ENCODE measurements at places on chromosomes 6 and 20. TPM values are rescaled to one million over a fixed set of nuclear protein-coding genes. Genes with fewer than 3 reads are reported as not detected.

The CLPSL1 gene
- total RNA-seq, result not detected

The MRAP2 gene
- total RNA-seq, result 0.33 TPM

The TRIM38 gene
- 12.1 TPM for total RNA-seq

The HINT3 gene
- total RNA-seq, result 37.3 TPM

The IRF4 gene
- total RNA-seq, result 13.0 TPM

The TRIM31 gene
- not detected for total RNA-seq

The ADGB gene
- total RNA-seq, result not detected

The EFCAB8 gene
- not detected for total RNA-seq

- H3K36me3 ChIP-seq, result no peaks in the 10 kb centered on the region
- no peaks in the 10 kb centered on the region for H3K27me3 ChIP-seq
- no peak overlapping the region for H3K27ac ChIP-seq
- no peak for DNase-seq
Measured at GRCh38 chr6:15073344-15073789, 172.5 kb upstream of the JARID2 start.

GRCh38 chr6:28446818-28447511 is 3.7 kb upstream of the ZSCAN23 start:
- H3K4me3 ChIP-seq, result peak overlapping the region; percentile 62
- no peaks in the 10 kb centered on the region for H3K27me3 ChIP-seq
- H3K4me1 ChIP-seq, result no peaks in the 10 kb centered on the region
- H3K27ac ChIP-seq, result no peak overlapping the region

- H3K36me3 ChIP-seq, result no peaks in the 10 kb centered on the region
- DNase-seq, result no peak
- H3K4me3 ChIP-seq, result no peak overlapping the region
- H3K27ac ChIP-seq, result no peak overlapping the region
- H3K4me1 ChIP-seq, result no peaks in the 10 kb centered on the region
Measured at GRCh38 chr20:23007886-23008655, 27.0 kb upstream of the SSTR4 start.

GRCh38 chr20:39291301-39291700 is 329.2 kb downstream of the DHX35 start:
- no peaks in the 10 kb centered on the region for H3K27me3 ChIP-seq
- no peaks in the 10 kb centered on the region for H3K36me3 ChIP-seq
- H3K27ac ChIP-seq, result no peak overlapping the region
- no peaks in the 10 kb centered on the region for H3K4me1 ChIP-seq

GRCh38 chr20:47708953-47709833 is 76.1 kb downstream of the SULF2 start:
- no peak for DNase-seq
- no peaks in the 10 kb centered on the region for H3K36me3 ChIP-seq
- H3K27me3 ChIP-seq, result no peaks in the 10 kb centered on the region
- no peaks in the 10 kb centered on the region for H3K4me1 ChIP-seq
- H3K27ac ChIP-seq, result no peak overlapping the region

GRCh38 chr20:52410182-52410647 is 218.6 kb upstream of the ZFP64 start:
- no peaks in the 10 kb centered on the region for H3K27me3 ChIP-seq
- H3K27ac ChIP-seq, result no peak overlapping the region
- no peak overlapping the region for H3K4me3 ChIP-seq
- no peak for DNase-seq

DNA sequence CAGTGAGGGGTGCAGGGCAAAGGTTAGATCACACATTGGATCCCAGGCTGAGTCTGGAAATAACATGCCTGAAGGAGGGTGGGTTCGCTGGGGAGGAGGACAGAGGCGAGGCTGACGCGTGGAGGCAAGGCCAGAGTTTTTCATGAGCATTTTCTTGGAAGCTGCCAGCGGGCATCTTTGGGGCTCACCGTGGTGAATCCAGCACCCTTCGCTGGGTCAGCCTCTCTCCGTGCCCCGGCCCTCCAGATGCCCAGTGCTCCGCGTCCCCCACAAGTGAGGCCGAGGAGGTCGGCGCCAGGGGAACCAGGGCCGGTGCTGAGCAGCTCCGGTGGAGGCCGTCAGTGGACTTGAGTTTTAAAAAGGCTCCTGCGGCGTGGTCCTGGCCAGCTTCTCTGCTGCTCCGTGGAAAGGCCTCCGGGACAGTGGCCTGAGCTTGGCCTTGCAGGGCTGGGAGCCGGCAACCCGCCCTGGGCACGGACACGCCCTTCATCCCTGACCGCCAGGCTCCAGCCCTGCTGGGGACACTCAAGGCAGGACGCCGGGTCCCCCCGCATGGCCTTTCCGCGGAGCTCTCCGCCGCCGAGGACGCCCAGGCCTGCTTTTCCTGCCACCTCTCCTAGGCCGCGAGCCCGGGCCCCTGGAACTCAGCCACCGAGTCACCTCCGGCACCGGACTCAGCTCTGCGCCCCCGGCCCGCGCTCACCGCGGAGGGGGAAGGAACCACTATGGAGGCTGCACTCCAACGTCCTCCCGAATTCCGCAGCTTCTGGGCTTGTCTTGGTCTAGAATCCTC is 114.3 kb downstream of the THBS2 start:
- no peaks in the 10 kb centered on the region for H3K27me3 ChIP-seq
- no peaks in the 10 kb centered on the region for H3K4me1 ChIP-seq
- no peak overlapping the region for H3K4me3 ChIP-seq
- no peak overlapping the region for H3K27ac ChIP-seq

GRCh38 chr20:57394121-57395082 is 3.2 kb downstream of the RBM38 start:
- H3K27ac ChIP-seq, result peak overlapping the region; percentile 74
- no peak for DNase-seq
- no peak overlapping the region for H3K4me3 ChIP-seq
- H3K36me3 ChIP-seq, result no peaks in the 10 kb centered on the region
- H3K27me3 ChIP-seq, result no peaks in the 10 kb centered on the region
- no peaks in the 10 kb centered on the region for H3K4me1 ChIP-seq

GRCh38 chr6:15904651-15905376 is 224.1 kb upstream of the MYLIP start:
- no peak overlapping the region for H3K27ac ChIP-seq
- H3K27me3 ChIP-seq, result no peaks in the 10 kb centered on the region
- no peaks in the 10 kb centered on the region for H3K36me3 ChIP-seq
- H3K4me1 ChIP-seq, result no peaks in the 10 kb centered on the region

DNA sequence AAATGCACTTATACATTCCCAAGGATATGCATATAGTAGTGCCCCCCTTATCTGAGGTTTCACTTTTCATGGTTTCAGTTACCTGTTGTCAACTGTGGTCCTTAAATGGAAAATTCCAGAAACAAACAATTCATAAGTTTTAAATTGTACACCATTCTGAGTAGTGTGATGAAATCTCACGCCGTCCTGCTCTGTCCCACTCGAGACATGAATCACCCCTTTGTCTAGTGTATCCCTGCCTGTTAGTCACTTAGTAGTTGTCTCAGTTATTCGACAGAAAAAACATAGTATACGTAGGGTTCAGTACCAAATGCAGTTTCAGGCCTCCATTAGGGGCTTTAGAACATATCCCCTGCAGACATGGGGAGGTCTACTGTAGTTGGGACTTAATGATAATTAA is 57.0 kb downstream of the MAP1LC3A start:
- H3K4me1 ChIP-seq, result no peaks in the 10 kb centered on the region
- H3K27me3 ChIP-seq, result no peaks in the 10 kb centered on the region

DNA sequence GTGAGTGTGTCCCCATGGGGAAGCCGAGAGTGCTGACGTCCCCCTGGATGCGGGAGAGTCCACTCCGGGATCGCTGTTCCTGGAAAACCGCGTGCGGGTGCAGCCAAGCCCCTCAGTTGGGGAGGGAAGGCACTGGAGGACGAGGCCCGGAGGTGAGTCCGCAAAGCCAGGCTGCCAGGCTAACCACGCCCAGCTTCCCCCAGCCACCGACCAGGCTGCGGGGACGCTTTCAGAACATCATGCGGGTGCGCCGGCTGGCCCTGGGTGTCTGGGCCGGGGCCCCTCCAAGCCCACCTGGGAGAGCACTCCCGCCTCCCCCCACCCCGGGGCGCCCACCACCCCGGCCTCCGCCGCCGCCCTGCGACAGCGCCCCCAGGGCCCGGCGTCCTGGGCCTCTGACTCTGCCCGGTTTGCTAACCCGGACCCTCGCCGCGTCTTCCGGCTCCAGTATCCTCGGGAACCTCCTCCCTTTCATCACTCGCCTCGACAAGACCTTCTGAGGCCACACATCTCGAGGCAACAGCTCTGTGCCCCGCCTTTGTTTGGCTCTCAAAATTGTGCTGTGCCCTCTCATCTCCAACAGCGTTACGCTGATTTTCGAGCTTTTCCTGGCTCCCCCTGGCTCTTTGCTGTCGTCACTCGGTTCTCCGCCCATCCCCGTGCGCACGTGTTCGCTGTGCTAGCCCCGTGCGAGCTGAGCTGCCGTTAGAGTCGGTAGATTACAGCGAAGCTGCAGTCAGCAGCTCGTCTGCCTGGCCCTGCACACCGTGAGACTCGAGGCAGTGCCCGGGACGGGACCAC is 47.1 kb upstream of the ENTPD6 start:
- no peak for DNase-seq
- H3K27me3 ChIP-seq, result peaks cover 17% of the 10 kb centered on the region
- no peak overlapping the region for H3K27ac ChIP-seq
- no peaks in the 10 kb centered on the region for H3K36me3 ChIP-seq
- H3K4me1 ChIP-seq, result no peaks in the 10 kb centered on the region

DNA sequence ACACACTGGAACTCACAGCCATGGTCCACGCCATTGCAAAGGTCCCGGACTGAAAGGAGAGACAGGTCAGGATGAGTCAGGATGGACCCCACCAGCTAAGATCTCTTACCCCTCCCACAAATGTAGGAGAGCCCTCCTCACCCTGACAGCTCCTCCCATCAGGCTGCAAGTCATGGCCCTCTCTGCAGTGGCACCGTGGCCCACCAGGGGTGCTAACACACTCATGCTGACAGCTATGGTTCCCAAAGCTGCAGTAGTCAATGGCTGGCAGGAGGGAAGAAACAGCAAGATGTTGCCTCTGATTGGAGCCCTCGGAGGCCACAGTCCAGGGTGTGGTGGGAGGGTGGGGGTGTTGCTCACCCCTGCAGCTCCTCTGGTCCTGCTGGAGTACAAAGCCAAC is 5.7 kb upstream of the RBPJL start:
- DNase-seq, result no peak
- H3K27ac ChIP-seq, result no peak overlapping the region
- H3K36me3 ChIP-seq, result no peaks in the 10 kb centered on the region
- peaks cover 9% of the 10 kb centered on the region for H3K27me3 ChIP-seq
